GM23338 (cell line): ENCODE measurements at places on chromosomes 12 and 14. TPM values are rescaled to one million over a fixed set of nuclear protein-coding genes. Genes with fewer than 3 reads are reported as not detected.

DNA sequence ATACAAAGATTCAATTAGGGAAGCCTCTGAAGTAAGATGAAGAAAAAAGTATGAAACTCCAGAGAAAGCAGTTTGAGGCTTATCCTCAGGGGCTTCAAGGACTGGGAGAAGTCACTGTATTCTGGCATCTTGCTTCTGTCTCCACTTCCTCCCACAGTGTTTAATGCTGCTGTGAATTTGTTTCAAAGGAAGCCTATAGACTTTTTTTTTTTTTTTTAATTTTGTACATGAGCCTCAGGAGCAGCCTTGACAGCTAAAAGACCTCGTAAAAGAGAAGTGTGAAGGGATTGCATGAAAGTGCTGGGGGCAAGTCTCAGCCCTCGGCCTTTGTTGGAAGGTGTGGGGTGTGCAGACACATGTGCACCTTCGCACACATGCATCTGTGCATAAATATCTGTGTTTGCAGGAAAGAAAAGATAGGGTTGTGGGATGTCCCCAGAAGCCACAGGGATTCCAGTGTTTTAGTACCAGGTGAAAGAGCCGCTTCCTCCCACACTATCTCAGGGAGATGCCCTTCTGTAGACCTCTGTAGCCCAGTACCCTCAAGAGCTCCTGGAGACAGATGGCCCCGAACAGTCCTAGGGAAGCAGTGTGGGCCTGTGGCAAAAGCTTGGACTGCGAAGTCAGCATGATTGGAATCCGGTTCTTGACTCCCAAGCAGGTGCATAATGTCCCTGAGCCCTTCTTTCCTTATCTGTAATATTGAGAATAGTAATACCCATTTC is 193.5 kb upstream of the BCL2L14 start:
- DNase-seq, result no peak

ZC2HC1C gene
- 0.90 and 3.7 TPM in 2 replicates for total RNA-seq

DNA sequence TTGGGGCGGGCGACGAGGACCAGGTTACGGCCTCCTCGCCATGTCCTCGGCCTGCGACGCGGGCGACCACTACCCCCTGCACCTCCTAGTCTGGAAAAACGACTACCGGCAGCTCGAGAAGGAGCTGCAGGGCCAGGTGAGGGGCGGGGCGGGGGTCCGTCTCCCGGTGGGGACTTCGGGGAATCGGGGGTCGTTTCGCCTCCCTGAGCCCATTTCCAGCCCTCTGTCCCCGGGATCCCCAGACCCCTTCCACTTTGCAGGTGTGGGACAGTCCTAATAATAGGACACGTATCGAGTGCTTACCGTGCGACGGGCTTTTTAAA is 380 bp downstream of the ANKRD13A start:
- no peak for DNase-seq

GRCh38 chr14:30710876-30711275 is 88.8 kb downstream of the SCFD1 start:
- DNase-seq, result no peak

GRCh38 chr12:131918311-131919050 is 10.6 kb upstream of the PUS1 start:
- no peak for DNase-seq

- no peak for DNase-seq
These were observed 36.3 kb upstream of the PLXNC1 start for GRCh38 chr12:94112121-94112520.

LPAR5 gene
- 0.38 and 0.89 TPM in 2 replicates for total RNA-seq

SMCO3 gene
- not detected in 2 replicates for total RNA-seq

DNA sequence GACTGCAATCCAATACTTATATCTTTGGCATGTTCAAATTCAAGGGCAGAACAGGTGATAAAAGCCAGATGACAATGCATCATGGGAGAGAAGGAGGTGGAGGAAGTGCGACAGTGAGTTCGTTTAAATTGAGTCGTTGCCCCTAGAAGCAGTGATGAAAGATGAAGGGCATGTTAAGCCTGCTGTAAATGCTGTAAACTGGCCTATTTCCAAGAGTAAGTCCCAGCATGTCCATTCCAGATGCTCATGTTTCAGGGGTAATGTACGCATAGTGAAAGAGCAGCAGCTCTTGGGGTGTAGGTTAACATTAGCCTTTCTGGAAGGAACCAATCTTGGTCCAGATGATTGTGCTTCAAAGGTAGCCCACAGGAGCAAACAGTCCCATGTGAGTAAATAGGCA is 97.1 kb downstream of the C2CD5 start:
- no peak for DNase-seq

ST8SIA1 gene
- 4.2 and 5.1 TPM in 2 replicates for total RNA-seq

DNA sequence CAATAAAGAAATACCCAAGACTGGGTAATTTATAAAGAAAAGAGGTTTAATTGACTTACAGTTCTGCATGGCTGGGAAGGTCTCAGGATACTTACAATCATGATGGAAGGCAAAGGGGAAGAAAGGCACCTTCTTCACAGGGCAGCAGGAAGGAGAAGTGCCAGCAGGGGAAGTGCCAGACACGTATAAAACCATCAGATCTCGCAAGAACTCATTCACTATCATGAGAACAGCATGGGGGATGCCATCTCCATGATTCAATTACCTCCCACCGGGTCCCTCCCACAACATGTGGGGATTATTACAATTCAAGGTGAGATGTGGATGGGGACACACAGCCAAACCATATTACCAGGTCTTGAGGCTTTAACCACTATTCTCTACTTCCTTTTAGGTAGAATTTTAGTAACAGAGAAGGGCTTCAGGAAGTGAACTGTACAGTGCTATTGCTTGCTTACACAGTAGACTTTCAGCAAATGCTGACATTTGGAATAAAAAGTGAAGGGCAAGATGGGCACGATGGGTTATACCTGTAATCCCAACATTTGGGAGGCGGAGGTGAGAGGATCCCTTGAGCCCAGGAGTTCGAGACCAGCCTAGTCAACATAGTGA is 40.8 kb upstream of the OR4E1 start:
- DNase-seq, result no peak

DNA sequence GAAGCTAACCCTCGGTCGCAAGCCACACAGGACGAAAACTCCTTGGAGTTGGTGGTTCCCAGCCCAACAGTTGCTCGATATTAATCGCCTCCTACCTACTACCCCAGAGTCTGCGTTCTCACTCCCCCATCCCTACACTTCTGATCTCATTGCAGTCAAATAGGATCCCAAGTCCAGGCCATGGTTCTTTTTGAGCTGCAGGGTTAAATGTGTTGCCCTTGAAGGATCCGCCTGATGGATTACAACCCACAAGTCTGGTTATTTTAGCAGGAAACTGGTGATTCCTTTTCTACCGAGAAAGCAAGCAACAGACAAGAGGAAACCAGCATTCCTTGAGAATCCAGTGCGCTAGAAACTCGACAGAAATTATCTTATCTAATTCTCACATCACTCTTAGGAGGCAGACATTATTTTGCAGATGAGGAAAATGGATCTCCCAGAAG is 785 bp upstream of the NIN start:
- DNase-seq, result peak; percentile 45

- DNase-seq, result peak; percentile 11
These were observed 101.1 kb upstream of the BCL2L14 start for GRCh38 chr12:11969437-11970154.

GRCh38 chr14:32073537-32074189 is 3.4 kb upstream of the ARHGAP5 start:
- peak; percentile 88 for DNase-seq

DNA sequence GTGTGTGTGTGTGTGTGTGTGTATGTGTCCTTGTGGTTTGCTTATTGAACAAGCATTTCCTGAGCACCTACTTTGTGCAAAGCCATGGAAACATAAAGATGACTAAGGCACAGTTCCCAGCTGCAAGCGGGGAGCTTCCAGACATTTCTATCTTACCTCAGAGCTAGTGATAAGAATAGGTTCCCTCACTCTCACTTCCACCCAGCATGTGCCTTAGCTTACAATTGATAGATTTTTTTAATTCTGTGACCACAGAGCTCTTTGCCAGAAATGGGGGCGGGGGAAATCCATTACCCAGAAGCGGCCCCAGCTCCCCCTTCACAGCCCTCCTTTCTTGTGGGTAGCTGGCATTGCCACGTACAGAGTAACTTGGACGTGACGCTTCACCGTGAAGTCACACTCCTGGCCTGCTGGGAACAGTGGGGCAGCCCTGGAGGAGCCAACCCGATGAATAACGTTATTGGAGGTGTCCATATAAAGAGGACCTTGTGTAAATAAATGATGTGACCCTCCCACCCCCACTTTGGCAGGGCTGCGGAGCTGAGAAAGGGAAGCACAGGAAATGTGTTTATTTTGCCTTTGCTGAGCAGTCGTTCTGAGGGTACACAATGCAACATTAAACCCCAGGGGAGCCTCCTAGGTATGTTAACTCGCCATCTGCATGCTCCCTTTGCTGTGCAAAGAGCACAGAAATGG is 238.9 kb downstream of the CHST11 start:
- DNase-seq, result no peak

DNA sequence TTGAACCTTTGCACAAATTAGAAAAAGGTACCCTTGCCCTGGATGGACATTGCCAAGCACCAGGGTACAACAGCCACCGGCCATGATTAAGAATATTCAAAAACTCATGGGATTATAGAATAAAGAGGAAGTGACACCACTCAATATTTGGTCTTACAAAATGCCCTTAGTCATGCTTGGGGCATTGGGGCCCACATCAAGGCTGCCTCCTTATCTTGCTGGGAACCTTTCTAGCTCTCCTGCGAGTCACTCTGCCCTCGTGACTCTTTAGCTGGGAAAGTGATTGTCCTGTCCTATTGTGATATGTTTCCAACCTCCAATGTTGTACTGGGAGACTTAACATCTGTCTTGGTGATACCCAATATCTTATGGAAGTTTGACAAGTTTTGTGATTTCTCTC is 57.8 kb downstream of the GTF2A1 start:
- DNase-seq, result no peak

GRCh38 chr14:74592476-74593201 is 19.4 kb downstream of the LTBP2 start:
- DNase-seq, result no peak

DNA sequence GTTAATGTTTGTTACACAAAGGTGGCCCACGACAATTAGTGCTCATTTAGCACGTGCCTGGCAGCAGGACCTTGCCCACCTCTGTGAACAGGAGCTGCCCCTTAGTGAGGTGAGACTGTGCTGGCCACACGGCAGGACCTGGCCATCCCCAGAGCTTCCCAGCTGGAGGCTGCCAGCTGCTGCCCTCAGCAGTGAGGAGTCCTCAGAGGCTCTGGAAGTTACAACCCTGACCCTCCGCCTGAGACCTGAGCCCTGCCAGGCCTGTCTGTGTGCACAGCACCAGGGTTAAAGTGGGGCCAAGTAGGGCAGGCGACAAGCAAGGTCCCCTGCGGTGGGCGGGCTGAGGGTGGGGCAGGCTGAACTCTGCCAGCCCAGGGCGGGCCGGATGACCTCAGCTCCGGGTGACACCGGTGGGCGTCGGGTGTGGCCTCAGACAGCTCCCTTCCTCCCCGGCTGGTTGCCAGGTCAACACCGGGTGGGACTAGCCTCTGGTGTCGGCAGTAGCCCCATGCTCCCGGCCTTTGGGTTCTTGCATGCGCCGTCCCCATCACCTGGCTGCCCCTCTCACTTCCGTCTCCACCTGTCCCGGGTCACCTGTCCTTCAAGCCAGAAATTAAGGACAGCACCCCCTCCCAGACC is 9.2 kb upstream of the LBHD2 start:
- DNase-seq, result peak; percentile 57

DNA sequence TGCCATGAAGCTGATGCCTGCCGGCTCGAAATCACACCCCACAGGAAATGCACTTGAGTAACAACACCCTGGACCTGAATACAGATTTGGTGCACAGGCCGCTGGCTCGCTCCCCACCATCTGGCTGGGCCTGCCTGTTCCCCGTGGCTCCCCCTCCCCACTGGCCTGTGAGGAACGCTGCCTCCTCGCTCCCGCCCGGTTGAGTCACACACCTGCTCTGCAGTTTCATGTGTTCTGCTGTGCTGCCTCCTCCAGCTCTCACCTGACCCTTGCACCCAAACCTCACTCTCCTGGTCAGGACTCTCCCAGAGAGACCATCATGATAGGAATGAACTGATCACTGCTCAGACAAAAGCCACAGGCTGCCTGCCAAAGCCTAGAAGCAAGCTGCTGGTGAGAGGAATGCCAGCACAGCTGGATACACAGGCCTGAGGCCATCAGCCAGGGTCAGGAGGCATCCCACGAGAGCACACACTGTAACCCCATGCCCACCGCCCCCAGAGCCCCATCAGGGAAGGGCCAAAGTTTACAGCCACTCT is 3.8 kb upstream of the SIVA1 start:
- DNase-seq, result no peak

KRT3 gene
- total RNA-seq, result not detected in 2 replicates

RNASE12 gene
- total RNA-seq, result not detected in 2 replicates
